ENCODE measurements at places on chromosomes 1 and 21. TPM values are rescaled to one million over a fixed set of nuclear protein-coding genes. Genes with fewer than 3 reads are reported as not detected.

Gene FAM78B
- total RNA-seq, result 66.0 TPM

Gene MCOLN3
- total RNA-seq, result not detected

Gene CR1
- not detected for total RNA-seq

Gene FALEC
- total RNA-seq, result not detected

- DNase-seq, result no peak
Observed at GRCh38 chr1:231359113-231359512, 21.0 kb downstream of the SPRTN start.
